Activated T-helper 2 cell treated with anti-CD3 and anti-CD28 coated beads, Interferon-gamma antibody, Interleukin-2, Interleukin-4, amounts not matched to agents 10 μg/mL and 5 μg/mL and 100 μg/mL, durations not matched to agents 14 hours and 24 hours and 36 hours (primary cell): ENCODE measurements at places on chromosomes 1 and 21. TPM values are rescaled to one million over a fixed set of nuclear protein-coding genes. Genes with fewer than 3 reads are reported as not detected.

GRCh38 chr1:10424034-10424433, 6.2 kb upstream of the CENPS start:
- no peak for DNase-seq

- no peak for DNase-seq
Observed at GRCh38 chr1:234307726-234308125, 65.5 kb upstream of the COA6 start.

DNA sequence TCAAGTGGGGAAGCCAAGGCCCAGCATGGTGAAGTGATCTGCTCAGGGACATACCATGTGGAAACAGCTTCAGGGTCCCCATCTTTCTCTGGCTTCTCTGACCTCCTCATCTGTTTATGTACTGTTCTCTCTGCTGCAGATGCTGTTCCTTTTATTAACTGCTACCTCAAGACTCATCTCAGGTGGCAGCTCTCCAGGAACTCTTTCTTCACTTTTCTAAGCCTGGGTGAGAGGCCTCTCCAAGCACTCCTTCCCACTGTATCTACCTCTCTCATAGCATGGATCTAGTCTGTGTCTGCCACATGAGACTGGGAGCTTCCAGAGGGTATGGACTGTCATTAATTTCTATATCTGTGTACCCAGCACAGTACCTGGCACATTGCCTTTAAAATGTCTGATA, 73.4 kb upstream of the PPM1J start:
- no peak for DNase-seq

NOS1AP gene
- total RNA-seq, result not detected in 2 replicates
